ENCODE measurements at places on chromosomes 7 and 10.
A peak's percentile ranks its signal among the peaks of the same experiment; 100 is the strongest.

GRCh38 chr10:51300617-51301304, 226.5 kb downstream of the PRKG1 start:
- no peak for DNase-seq

GRCh38 chr7:861222-861621, 15.1 kb upstream of the GET4 start:
- no peak for DNase-seq

DNA sequence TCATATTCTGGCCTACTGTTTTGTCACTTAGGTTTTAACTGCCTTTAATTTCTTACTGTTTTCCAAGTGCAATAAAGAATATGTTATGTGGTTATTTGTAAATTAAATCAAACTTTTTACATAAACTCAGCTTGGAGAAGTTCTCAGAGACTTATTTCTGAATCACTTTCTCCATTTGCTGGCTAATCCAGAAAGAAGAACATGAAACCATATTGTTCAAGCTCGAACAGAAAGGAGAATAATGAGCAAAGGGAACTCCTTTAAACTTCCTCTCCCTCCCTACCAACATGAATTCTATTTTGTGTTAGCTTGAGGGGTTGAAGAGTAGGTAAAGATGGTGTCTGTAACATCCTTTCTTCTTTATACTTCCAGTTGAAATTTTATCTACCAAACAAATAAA, 52.3 kb downstream of the SHTN1 start:
- DNase-seq: no peak

- no peak for DNase-seq
Observed at GRCh38 chr10:14508725-14509124, 178.0 kb upstream of the FRMD4A start.

DNA sequence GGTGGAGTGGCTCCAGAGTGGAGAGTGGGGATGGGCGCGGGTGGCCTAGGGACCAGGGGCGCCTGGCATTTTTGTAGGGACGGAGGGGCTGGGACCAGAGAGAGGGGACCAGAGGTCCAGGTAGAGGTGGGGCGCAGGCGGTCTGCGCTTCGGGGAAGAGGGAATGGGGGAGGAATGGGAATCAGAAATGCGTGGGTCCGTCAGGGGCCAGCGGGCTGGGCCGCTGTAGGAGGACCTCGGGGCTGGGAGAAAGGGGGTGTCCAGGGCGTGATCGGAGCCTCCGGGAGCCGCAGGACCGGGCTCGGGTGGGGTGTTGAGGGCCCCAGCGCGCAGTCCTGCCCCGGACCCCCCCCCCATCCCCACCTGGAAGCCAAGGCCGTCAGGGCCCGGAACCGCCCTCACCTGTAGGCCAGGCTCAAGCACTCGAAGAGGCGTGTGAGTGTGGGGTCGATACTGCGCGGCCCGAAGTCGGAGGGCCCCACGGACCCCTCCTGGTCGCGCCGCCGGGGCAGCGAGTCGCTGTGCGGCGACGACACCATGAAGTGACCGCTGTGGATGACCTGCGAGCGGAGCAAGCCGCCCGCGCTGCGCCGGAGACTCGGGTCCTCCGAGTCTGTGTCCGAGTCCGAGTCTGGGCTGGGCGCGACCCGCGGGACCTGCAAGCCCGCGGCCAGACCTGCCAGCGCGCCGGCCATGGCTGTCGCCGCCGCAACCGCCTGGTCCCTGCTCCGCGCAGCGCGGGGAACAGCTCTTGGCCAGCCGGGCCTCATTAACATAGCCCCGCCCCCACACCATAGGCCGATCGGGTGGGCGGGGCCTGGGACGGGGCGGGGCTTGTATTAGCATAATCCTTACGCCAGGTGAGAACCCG, at the start of gene MLXIPL:
MLXIPL (minus strand) TSS at position 725 of the 871 bp plus-strand sequence; CDS start at position 695, 30 bp downstream.
- no peak for DNase-seq

DNA sequence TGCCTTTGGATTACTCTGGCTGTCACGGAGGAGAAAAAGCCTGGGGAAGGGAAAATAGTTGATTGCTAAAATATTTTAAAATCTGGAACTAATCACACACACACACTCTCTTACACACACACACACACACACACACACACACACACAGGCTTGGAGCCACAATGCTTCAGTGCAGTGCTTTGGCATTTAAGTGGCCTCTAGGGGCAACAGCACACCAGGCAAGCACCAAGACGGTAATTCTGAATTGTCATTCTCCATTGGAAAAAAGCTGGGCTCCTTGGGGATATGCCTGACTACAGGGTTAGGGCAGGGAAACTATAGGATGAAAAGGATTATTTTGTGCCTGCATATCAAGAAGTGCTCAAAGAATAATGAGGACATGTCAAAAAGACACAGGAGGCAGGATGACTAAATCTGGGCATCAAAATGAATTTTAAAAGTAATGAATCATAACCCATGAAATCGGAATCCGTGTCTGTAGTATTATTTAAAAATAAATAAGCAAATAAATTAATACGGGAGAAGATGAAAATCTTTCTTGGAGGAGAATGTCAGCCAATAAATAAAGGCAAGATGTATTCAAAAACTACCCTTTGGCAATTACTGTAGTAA, 30.4 kb upstream of the DDC start:
- DNase-seq: no peak

DNA sequence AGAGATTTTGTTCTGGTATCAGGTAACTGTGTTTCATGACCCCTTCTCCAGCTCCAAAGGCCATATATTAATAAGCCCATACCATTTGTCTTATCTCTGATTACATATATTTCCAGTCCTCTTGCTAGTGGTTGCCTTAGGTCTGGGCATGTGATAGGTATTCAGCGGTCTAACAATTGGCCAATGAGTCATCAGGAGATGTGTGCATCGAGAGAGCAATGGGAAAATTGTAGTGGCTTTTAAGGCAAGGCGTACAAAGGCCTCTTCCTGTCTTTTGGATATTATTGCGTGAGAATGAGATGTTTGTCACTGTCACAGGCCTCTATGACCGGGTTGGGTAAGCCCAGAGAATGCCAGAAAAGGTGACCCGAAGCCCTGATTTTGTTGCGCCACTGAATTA, 38.6 kb upstream of the SFRP5 start:
- no peak for DNase-seq

DNA sequence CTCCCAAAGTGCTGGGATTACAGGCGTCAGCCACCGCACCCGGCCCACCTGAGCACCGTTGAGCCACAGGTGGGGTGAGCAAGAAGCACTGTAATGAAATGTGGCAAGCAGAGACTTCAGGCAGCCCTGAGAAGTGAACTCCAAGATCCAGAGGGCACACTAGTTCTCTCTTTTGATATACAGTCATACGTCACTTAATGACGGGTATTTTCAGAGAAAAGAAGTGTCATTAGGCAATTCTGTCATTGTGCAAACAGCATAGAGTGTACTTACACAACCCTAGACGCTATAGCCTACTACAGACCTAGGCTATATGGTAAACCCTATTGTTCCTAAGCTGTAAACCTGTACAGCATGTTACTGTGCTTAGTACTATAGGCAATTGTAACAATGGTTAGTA, 7.9 kb downstream of the PANK1 start:
- no peak for DNase-seq

- peak; percentile 62 for DNase-seq
Observed at GRCh38 chr10:79322616-79323543, 24.4 kb upstream of the PPIF start.

GRCh38 chr10:16957038-16957437, 139.8 kb upstream of the RSU1 start:
- DNase-seq: no peak

- no peak for DNase-seq
Observed at GRCh38 chr10:31116226-31116625, 84.6 kb upstream of the ZNF438 start.

Measured in stimulated activated CD8-positive, alpha-beta memory T cell treated with anti-CD3 and anti-CD28 coated beads, Interleukin-7, amount 100 ng/mL, for 1 hour (primary cell).